Left kidney (tissue), 8 donors: ENCODE measurements at places on chromosomes 11 and 22. TPM values are rescaled to one million over a fixed set of nuclear protein-coding genes. Genes with fewer than 3 reads are reported as not detected.

Gene BLID
- polyA plus RNA-seq, result not detected

GRCh38 chr11:75208446-75208845 lies 32.1 kb upstream of the TPBGL start:
- DNase-seq, result no peak

- no peak for DNase-seq
These were observed 114.9 kb upstream of the ALX4 start for GRCh38 chr11:44424841-44425240.

DNA sequence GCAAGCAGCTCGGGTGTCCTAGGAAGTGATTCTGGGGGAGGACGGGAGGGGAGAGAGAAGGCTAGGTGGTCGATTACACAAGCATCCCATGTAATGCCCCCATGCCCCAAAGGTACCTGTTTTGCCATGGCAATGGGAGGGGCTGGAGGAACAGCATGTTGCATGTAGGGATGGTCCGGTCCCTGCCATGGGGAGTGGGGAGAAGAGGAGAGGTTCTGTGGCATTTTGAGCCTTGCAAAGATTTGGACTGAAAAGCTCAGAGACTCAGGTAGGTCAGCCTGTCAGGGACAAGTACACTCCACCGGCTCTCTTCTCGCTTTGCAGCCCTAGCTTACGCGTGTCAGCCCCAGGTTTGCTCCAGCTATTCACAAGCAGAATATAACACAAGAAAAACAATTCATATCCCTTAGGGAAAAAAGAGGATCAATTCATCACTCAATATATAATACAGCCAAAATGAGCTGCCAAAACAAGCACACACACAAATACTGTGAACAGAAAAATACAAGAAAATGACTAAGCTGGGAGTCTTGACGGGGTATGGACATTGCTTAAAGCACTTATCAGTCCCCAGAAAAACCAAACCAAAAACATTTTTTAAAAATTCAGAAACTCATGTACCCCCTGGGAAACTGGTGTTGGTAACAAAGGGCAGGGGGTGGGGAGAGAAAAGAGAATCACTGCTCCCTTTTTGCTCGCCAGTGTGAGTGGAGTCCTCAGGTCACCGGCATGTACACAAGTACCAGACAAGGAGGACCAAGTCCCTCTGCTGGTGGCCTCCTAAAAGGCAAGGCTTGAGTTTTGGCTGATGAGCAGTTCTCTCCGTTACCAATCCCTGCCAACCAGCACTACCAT lies 21.6 kb downstream of the APOL5 start:
- no peak for DNase-seq

DNA sequence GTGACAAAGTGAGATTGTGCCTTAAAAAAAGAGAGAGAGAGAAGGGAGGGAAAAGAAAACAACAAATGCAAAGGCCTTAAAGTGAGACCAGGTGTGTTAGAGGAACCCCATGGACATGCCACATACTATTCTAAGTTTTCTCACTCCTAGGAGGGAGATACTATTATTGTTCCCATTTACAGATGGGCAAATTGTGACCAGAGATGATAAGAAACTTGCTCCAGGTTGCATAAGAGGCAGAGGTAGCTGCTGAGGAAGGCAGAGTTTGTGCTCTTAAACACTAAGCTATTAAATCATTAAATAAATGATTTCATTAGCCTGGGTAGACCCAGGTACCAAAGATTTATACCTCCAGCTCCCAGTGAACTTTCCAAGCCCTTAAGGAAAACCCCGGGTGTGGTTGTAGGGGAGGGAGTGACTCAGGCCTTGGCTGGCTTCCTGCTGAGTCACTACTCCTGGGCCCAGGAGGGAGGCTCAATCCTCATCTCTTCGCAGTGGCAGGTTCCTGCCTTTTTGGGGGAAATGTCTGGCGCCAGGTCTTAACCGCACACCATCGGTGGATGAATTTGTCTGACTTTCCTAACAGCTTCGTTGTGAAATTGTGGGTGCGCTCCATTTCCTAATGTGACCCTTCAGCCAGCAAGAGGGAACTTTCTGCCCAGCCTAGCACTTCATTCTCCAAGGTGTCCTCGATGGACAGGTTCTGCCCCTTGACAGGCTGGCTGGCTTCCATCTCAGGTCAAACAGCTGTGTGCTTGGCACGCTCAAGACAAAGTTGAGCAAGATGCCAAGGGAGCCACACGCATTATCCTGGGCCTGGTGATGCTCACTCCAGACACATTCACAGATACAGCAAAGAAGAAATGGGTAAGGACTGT lies 33.4 kb upstream of the PTPRJ start:
- DNase-seq, result no peak

Gene WNT7B
- polyA plus RNA-seq, result 7.5 TPM

GRCh38 chr11:131077340-131077739 lies 161.1 kb upstream of the SNX19 start:
- no peak for DNase-seq

DNA sequence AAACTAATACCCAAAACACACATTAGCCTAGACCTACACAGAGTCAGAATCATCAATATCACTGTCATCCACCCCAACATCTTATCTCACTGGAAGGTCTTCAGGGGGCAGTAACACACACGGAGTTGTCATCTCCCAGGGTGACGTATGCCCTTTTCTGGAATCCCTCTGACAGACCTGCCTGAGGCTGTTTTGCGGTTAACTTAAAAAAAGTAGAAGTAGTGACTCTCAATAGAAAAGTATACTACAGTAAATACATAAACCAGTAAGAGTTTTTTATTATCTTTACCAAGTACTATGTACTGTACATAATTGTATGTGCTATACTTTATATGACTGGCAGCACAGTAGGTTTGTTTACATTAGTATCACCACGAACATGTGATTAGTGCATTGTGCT lies 80.5 kb downstream of the PGR start:
- DNase-seq, result no peak

Gene ARFGAP2
- polyA plus RNA-seq, result 93.8 TPM

DNA sequence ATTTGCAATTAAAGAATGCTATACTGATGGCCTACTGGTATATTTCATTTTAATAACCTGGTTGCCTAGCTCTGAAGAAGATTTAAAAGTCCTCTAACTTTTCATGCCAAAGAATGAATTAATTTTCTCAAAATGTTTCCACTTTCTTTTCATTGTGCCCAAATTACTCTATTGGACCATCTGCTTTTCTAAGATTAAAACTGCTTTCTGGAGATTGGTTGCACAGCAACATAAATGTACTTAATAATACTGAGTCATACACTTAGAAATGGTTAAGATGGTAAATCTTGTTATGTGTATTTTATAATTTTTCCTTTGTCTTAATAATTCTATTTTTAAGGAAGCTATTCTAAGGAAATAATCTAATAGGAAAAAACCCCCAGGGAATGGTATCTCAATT lies 150.2 kb downstream of the SWAP70 start:
- DNase-seq, result no peak

DNA sequence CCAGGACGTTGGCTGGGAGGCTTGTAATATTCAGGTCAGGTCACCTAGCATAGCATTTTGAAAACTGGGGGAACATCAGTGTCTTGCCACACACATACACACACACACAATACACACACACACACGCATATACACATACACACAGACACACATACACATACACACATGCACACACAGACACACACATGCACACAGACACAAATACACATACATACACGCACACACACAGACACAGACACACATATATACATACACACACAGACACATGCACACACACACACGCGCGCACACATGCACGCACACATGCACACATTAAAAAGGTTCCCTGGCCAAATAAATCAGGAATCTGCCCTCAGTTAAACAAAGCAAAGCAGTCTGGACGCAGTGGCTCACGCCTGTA lies 12.5 kb downstream of the MYBPC3 start:
- DNase-seq, result no peak

Gene LSP1
- 1.8 TPM for polyA plus RNA-seq

DNA sequence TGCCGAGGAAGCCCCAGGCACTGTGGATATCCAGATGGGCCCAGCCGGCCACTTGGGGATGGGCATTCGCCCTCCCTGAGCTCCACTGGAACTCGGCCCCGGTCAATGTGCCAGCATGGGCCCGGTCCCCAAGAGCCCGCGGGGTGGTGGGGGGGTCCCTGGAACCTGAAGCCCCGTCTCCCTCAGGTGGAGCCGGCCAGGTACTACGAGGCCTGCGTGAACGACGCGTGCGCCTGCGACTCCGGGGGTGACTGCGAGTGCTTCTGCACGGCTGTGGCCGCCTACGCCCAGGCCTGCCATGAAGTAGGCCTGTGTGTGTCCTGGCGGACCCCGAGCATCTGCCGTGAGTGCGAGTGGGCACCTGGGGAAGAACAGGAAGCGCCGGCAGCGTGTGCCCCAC lies 21.2 kb downstream of the MUC5AC start:
- no peak for DNase-seq

DNA sequence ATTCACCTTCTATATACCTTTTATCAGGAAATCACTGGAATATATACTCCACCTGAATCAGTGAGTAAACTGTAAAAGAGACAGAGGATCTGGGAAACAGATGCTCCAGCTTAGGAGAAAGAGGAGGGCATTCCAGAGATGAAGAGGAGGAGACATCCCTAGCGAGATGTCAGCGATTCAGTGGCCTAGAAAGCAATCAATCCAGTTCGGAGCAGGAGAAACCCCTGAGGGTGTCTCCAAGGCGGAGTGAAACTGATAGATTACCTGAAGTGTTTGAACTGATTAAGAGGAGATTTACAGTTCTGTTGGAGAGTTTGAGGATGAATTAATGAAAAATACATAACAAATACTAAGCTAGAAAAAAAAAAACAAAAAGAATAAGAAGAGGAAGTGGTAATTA lies 24.5 kb upstream of the TNRC6B start:
- DNase-seq, result no peak

GRCh38 chr11:1303126-1303821 lies 6.2 kb downstream of the TOLLIP start:
- no peak for DNase-seq
